ENCODE measurements at places on chromosomes 7 and 10.

DNA sequence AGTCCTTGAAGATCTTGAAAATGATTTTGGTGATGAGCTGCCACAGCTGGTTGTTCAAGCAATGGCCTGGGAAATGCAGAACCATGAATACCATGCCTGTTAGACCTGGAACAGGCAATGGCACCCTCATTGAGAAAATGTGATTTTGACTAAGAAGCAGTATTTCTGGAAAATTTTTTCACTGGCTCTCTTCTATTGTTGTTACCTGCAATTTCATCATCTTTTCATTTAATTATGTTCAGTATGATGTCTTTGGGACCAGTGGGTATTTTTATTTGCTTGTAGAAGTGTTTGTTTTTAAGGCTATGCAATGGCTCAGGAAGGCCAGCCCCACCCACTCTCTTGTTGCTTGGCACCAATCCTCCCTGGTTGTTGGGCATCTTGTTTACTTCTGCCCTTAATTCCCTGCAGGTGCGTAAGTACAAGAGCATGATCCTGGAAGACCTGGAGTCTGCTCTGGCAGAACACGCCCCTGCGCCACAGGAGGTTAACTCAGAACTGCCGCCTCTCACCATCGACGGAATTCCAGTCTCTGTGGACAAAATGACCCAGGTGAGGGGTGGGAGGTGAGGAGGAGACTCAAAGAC is 78.6 kb downstream of the NRF1 start:
- no peak for DNase-seq

DNA sequence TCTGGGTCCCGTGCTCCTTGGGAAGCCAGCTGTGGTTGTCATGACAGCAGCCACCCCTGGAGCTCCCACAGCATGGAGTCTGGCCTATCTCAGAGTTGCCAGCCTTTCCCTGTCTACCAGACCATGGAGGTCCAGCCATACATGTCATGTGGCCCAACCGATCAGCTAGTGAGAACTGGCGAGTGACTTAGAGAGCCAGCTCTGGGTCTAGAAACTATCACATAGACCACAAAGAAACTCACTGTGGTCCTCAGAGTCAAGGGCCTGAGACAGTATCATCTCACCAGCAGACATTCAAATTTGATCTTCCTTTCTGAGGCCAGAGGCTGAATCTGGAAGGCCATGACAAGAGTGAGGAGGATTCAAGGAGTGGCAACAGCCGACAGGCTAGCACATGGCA is 223.3 kb upstream of the GPR26 start:
- DNase-seq: no peak

GRCh38 chr10:118687472-118687871 is 67.3 kb downstream of the CACUL1 start:
- no peak for DNase-seq

DNA sequence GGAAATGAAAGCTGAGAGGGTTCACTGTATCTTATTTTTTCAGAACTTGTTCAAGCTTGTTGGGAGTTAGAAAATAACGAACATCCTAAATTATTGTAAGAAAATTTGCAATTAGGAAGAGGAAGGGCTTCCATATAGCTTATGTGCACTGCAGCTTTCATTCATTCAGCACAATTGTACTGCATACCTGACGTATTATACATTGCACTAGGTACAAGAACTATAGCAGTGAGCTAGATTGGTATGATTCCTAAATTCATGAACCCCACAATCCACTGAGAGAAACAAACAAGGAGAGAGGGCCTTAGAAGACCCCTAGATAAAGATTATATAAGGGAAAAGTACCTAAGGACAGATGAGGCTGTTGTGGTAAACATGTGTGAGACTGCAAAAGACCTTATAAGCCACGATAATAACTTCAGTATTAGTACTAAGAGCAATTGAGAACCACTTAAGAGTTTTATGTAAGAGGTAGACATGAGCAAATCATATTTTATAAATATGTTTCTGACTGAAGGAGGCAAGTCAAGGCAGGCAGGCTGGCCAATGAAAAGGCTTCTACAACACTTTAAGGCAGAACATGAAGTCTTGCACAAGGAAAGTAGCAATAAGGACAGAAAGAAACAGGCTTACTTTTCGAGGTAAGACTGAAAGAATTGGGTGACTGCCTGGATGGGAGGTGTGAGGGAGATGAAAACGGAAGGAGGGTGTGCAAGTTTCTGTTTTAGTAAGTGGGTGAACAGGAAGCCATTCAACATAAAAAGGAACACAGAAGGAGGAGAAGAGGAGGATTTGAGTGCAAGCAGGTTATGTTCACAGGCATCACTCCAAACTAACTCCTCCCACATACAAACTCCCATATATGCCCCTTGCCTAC is 77.9 kb upstream of the LRRN3 start:
- DNase-seq: no peak

GRCh38 chr7:81725812-81726127 is 44.1 kb downstream of the HGF start:
- DNase-seq: no peak

- DNase-seq: no peak
Observed at GRCh38 chr10:3887885-3888476, 103.0 kb upstream of the KLF6 start.

DNA sequence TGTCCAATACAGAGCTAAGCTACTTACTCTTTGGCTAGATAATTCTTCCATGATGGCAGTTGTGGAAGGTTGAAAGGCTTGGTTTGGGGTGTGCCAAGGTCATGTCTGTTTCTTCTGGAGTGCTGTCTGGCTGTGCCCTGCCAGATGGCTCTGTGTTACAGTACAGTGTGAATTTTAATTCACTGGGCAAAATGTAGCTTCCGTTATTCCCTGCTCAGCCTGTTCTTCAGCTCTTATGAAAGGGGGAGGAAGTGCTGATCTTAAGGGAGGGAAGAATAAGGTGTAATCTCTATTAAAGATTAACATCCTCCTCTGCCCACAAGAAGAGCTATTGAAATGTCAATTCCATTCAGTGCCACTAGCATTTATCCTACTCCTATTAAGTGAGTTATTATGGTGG is 52.2 kb downstream of the SND1 start:
- no peak for DNase-seq

GRCh38 chr7:99125505-99125865 is 18.4 kb downstream of the SMURF1 start:
- DNase-seq: no peak

DNA sequence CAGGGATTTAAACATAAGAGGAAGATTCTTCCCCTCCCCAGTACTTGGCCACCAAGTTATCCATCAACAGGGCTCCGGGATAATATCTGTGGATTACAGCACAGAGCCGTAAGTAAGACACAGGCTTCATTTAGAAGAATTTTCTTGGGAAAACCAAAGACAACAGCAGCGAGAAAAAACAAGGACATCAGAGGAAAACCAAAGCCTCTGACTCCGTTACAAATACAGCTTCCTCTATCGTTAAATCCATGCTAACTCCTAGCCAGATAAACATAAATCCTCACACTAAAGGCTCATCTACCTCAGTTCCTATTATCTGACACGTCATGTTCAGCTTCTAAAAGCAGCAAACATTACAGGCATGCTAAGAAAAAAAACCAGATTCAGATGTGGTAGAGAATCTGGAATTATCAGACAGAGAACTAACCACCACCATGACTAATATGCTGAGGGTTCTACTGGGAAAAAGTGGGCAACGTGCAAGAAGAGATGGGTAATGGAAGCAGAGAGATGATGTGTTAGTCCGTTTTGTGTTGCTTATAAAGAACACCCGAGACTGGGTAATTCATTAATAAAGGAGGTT is 48.4 kb downstream of the BRI3 start:
- DNase-seq: no peak
